ENCODE measurements at places on chromosomes 5 and 9.

GRCh38 chr9:97779608-97780007 lies 73.4 kb upstream of the FOXE1 start:
- DNase-seq, result no peak

GRCh38 chr5:128506643-128507042 lies 31.4 kb downstream of the FBN2 start:
- DNase-seq, result no peak

GRCh38 chr9:133522073-133522910 lies 2.5 kb downstream of the MYMK start:
- DNase-seq, result no peak

GRCh38 chr9:93698140-93698908 lies 121.9 kb downstream of the PHF2 start:
- DNase-seq, result no peak

GRCh38 chr5:76771705-76772405 lies 47.0 kb upstream of the F2RL1 start:
- no peak for DNase-seq

All from left ventricle myocardium inferior (tissue), 1 donor.